ENCODE measurements at places on chromosomes 11 and 22.

DNA sequence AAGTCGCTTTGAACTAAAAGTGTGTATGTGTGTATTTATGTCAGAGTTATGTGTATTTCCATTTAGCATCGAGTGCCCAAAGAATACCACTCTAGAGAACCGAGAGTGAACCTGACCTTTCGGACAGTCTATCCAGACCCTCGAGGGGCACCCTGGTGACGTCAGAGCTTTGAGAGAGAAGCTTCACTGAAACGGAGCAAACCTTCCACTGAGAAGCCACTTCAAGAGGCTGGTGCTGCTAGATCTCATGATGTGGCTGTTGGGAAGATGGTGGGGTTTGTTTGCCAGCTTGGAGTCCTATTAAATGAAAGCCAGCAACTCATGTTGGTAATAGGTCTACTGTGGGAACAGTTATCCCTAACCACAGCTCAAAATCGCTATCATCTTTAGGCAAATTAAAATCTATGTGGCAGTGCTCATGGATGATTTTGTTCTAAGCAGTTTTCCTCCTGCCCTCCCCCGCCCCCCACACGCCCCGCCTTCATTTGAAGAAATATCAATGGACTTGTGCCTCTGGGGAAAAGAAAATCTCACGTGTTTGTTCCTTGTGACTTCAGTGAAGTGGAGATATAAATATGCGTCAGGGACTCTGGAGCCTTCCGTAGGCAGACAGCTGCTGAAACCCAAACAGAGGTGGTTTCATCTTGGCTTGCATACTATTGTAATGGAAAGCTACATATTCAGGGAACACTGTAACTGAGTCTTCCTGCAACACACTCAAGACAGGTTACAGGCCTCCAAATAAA is 22.4 kb upstream of the C11orf96 start:
- no peak for DNase-seq

GRCh38 chr22:46900549-46900948 is 138.1 kb downstream of the TBC1D22A start:
- no peak for DNase-seq

DNA sequence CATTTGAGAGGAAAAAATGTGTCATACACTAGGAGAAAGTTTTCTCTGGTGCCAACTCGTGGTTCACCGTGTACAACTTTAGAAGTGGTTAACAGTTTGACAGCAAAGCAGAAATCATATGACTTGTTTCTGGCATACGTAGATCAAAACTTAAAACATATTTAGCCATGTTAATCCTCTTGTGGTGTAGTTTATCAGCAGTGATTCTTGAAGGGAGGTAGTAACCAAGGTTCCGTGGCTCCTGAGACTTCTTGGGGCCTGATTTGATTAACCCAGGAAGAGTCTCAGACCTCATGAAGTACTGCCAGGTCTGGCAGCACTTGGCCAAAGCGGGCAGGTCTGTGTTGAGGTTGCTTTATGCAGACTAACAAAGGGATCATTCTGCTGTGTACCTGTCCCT is 40.5 kb downstream of the SREBF2 start:
- DNase-seq = no peak

- DNase-seq = no peak
Observed at GRCh38 chr22:49450498-49450897, 377.2 kb downstream of the BRD1 start.

DNA sequence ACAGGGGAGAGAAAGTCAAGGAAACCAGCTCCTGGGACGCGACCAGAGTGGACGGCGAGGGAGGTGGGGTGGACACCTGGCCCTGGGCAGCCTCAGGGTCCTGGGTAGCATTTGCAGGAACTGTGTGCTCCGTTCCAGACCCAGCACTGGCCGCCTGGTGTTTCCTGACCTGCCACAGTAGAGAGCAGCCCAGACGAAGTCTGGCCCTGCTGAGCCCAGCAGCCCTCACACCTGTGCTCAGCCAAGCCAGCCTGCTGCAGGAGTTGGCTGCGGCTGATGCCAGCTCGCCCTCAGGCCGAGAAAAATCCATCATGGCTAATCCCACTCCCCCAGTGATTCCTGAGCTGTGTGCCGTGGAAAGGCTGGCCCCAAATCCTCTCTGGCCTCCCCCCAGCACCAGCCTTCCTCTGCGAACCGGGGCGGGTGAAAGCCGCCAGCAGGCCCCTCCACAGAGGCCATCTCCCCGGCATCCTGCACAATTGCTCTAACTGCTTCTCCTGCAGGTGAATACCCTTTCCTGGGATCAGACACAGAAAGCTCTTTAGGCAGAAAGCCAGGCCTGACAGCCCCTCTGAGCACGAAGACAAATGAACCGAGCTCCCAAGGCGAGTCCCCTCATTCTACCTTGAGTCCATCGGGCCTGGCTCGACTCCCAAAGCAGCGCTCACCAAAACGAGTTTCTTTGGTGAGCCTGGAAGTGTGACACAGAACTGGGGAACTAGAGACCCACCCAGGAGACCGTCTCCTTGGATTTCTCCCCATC is 88.6 kb downstream of the RTL6 start:
- no peak for DNase-seq

GRCh38 chr11:123083623-123084029 is 21.7 kb upstream of the HSPA8 start:
- no peak for DNase-seq

- DNase-seq = no peak
Observed at GRCh38 chr11:58923300-58923788, 15.9 kb upstream of the GLYATL1 start.

- no peak for DNase-seq
Observed at GRCh38 chr11:86374586-86374985, at the start of gene CCDC81. TSS of gene CCDC81 (plus strand) at chr11:86374887. CDS start at chr11:86375164, 277 bp downstream.

DNA sequence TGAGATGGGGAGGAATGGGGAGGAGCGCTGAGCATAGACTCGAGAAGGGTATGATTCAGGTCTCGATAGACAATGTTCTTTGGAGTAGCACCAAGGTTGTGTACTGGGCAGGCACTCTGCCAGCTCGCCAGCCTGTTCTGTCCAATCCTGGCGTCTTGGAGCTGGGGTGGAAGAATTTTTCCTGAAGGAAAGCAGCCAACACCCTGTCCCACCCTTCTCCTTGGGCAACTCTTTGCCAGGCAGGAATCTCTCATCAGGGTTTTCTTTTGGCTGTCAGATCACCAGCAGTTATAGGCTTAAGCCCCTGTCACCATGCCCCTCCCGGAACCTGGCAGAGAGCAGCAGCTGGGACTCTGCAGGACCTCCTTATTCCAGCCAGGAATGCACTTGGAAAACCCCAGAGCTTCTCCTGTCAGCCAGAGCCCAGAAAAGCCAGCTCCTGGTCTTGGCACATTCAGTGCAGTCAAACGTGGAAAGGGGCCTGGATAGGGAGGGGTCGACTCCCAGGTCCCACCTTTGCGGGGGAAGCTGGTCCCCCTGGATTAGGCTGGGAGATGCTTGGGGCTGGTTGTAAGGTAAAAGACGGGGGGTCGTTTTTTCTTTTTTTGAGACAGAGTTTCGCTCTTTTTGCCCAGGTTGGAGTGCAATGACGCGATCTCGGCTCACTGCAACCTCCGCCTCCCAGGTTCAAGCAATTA is 14.4 kb upstream of the SPTBN2 start:
- DNase-seq = no peak

GRCh38 chr22:50118557-50119168 is 28.9 kb downstream of the MOV10L1 start:
- peak; percentile 89 for DNase-seq

- peak; percentile 78 for DNase-seq
Observed at GRCh38 chr11:77198440-77198849, 70.4 kb downstream of the MYO7A start.

GRCh38 chr22:35842954-35843353 is 125.3 kb downstream of the APOL5 start:
- no peak for DNase-seq

DNA sequence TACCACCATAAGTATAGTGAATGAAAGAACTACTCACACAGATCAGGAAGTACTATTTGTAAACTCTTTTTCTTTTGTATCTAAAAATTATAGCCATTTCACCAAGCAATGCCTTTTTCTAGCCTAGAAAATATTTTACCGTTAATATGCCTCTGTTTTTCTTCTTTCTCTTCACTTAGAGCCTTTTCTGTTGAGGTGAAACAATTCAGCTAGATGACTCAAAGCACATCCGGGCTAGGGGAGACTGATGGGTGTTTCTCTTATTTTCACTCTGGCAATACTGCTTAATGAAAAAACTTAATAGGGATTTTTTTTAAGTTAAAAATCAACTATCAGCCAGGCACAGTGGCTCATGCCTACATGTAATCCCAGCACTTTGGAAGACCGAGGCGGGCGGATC is 93.3 kb downstream of the SGSM3 start:
- DNase-seq = no peak

DNA sequence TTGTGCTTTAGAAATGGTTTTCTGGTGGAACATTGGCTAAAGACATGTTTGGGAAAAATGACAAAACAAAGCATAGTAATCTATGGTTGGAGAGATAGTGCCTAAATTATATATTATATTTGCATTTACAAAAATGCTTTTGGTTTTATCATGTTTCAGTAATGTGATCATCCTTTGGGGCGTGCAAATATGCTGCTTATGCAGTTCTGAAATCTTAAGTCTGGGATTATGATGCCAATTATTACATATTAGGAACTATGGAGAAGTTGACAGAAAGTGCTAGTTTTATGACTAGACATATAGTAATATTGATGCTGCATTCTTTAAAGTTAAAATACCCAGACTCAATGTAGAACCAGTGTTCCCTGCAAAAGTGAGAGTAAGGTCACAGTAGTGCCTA is 655.0 kb downstream of the METTL15 start:
- DNase-seq = no peak

GRCh38 chr22:48891688-48892577 is 935.7 kb downstream of the BRD1 start:
- DNase-seq = no peak

All from CMK (cell line).